ENCODE measurements at places on chromosomes 5 and 9. TPM values are rescaled to one million over a fixed set of nuclear protein-coding genes. Genes with fewer than 3 reads are reported as not detected.

DNA sequence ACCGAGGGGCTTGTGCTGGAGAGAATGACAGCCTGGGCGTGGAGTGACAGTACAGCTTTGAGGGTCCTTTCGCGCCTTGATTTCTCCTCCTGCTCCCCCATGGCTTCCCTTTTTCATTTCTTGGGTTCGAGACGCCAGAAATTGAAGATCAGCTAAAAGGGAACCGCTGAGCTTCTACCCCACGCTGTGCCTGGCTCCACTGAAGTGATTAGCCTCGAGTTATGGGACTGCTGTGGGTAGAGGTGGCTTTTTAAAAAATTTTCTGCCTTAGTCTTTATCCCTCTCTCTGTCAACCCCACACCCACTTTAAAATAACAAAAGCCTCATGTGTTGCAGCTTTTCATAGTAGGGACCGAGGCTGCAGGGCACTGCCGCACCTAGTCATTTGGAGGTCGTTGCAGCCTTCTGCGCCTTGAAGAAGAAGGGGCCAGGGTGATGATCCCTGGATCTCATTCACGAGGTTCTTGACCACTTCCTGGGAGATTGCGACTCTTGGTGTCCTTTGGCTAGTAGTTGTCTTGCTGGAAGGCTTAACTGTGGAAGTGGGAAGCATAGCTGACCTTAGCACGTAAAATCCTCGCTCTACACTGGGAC, 603 bp downstream of the PPIP5K2 start:
- no peak for DNase-seq

Gene IL33
- total RNA-seq, result not detected

- no peak for DNase-seq
These were observed 16.6 kb downstream of the ATOX1 start for GRCh38 chr5:151741678-151742423.

DNA sequence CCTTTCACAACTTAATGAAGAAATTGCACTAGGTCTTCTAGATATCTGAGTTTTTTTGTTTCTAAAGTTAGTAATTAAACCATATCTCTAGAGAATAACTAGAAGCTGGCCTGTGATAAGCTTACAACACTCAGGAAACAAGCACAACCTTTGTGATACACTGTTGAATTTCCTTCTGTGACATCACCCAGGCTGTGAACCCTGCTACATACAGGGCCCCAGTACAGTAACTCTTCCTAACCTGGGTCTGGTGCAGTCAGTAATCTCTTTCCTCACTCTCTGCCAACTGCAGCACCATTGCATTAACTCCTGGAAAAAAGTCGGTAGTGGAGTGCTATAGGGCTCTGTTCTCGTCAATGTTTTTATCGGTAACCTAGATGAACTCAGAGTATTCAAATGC, 10.6 kb upstream of the IGFBPL1 start:
- DNase-seq, result no peak

DNA sequence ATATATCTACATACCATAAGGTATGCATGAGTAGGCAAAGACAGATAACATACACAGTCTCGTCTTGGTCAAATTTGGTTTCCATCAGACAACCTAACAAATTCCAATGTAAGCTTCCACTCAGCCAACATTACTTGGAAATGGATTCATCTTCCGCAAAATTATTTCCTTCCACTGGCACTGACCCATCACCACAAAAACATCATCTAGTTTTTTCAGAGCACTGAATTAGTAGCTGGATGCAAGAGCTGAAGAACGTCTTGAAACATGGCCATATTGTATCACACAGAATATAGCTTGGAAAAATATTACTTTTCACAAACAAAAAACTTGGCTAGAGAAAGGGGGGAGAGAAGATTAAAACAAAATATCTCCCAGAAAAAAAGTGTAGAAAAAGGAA, 73.5 kb downstream of the EFNA5 start:
- DNase-seq, result no peak

- DNase-seq, result no peak
These were observed 155.8 kb upstream of the APC start for GRCh38 chr5:112581811-112582320.

Gene SAXO1
- total RNA-seq, result not detected

Gene TGFBI
- total RNA-seq, result 371 TPM

Gene NKD2
- not detected for total RNA-seq

Measured in epithelial cell of proximal tubule (primary cell).